ENCODE measurements at places on chromosomes 1 and 21. TPM values are rescaled to one million over a fixed set of nuclear protein-coding genes. Genes with fewer than 3 reads are reported as not detected.

DNA sequence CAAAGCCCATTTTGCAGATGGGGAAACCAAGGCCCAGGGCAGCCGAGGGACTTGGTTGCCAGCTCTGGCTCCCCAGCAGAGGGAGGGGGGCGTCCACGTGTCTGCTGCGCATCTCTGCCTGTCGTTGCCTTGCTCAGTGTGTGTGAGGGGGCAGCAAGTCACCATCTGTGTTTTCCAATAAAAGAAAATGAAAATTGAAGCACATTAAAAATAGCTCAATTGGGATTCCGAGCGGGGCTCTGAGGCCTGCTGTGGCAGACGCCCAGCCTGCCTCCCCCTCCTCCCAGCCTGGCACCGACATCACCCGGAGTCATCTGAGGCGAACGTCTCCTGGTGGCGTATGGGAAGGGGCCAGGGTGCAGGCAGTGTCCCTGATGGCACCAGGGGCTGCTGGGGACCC, 51.2 kb downstream of the EPHB2 start:
- no peak for DNase-seq

DNA sequence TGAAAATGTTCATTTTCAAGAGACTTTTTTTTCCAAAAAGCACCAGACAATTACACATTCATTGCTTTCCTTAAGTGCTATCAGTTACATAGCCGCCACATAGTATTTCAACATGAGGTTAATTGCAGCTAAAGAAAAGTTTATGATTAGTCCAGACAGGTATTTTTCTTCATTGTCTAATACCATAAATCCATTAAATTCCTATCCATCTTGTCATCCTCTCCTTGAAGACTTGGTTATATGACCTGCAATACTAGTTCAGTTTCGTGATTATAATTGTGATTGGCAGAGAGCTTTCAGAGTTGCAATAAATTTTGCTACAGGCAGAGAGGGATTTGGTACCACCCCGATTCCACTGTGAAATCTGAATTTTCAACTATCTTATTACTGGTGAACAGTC, 437.7 kb downstream of the GPATCH2 start:
- DNase-seq = no peak

- DNase-seq = no peak
Observed at GRCh38 chr1:208537198-208537597, 293.0 kb upstream of the PLXNA2 start.

DNA sequence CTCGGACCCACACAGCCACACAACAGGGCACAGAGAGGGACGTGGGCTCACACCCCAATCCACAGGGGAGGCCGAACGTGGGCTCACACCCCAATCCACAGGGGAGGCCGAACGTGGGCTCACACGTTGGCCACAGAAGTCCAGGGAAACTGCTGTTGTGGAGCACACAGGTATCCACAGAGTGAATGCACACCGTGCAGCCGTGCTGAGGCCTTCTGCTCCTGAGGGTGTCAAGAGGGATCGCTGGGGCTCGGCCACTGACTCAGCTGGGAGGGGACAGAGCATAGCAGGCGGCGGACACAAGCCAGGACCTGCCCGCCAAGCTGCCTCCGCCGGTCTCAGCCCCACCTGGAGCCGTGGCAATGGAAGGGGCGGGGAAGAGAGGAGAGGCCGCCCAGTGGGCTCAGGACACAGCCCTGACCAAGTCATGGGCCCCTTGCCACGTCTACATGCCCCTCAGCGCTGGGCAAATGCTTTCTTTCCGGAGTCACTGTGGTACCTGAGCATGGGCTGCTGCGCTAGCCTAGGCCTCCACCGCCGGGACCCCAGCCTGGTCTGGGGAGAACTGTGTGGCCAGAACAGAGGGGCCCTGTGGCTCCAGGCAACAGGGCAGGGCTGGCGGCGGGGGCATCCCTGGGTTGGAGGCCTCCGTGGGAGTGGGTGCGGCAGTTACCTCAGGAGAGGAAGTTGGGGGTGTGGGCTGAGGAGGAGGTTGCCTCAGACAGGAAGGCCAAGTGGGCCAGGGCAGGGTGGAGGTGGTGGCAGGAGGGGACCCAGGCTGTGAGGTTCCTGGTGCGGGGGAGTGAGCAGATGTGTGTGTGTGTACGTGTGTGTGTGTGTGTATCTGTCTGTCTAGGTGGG, 1.2 kb downstream of the SYTL1 start:
- peak; percentile 84 for DNase-seq

DNA sequence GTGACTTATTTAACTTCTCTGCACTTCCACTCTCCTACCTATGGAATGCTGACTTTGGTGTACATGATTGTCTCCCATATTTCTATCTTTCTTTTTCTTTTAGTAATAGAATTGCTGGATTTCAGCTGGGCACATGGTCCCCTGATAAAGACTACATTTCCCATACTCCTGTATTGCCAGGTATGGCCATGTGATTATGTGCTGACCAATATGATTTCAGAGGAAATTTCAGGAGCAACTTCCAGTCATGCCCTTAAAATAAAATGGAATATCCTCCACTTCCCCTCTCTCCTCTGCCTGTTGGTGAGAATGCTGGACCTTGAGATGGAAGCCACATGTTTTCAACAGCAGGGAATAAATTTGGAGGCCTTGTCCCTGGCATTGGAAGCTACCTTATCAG, 130.7 kb upstream of the IGSF21 start:
- no peak for DNase-seq

- DNase-seq = peak; percentile 48
Observed at GRCh38 chr1:242477944-242478343, 46.6 kb downstream of the PLD5 start.

- DNase-seq = no peak
Observed at GRCh38 chr1:60916199-60916598, 166.2 kb upstream of the NFIA start.

GRCh38 chr1:48916130-48917069, 139.7 kb upstream of the BEND5 start:
- peak; percentile 86 for DNase-seq

- DNase-seq = no peak
Observed at GRCh38 chr1:70319750-70320149, 34.8 kb downstream of the ANKRD13C start.

DNA sequence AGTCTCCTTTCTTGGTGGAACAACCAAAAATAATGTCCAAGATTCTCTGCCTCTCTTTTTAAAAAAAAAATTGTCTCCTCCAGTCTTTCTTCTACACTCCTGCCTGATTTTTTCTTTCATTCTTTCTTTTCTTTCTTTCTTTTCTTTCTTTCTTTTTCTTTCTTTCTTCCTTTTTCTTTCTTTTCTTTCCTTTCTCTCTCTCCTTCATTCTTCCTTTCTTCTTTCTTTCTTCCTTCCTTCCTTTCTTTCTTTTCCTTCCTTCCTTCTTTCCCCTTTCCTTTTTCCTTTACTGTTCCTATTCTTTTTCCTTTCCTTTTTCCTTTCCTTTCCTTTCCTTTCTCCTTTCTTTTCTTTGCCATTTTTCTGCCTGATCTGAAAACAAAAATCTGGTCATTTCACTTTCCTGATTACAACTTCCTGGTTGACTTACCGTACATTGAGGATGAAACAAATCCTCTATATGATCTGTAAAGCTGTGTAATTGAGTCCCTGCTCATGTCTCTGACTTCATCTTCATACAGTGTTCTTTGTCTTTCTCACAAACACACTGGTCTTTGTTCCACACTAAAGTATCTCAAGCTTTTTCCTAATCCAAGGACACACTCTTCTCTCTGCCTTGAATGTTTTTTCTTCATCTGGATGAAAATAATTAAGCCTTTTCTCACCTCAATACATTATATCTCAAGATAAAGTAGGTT, 6.1 kb upstream of the KRTAP23-1 start:
- no peak for DNase-seq

DNA sequence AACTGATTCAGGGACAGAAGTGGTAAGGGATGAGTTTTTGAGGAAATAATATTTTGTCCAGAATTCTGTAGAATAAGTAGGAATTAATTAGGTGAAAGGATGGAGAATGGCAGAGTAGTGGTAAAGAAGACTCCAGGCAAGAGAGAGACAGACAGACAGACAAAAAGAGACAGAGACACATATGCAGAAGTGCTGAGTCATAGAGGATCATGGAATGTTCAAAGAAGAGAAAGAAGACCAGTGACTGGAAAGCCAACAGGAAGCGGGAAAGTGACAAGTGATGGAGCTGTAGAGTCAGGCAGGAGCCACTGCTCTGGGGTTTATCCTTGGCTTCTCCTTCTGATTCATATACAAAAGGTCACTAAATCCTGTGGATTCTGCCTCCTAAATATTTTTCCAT, 85.9 kb downstream of the UROD start:
- DNase-seq = no peak

DNA sequence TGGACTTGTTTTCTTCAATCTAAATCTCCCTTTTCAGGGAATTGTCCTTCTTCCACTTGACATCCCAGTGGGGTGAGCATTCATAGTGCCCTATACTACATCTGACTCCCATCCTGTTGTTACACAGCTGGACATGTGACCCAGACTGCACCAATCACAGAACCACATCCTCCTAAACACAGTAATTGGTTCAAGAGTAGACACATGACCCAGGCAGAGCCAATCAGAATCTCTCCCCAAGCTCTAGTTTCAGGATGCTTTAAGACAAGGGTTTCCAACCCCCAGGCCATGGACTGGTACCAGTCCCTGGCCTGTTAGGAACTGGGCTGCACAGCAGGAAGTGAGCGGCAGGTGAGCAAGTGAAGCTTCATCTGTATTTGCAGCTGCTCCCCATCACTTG, 5.6 kb upstream of the DDOST start:
- DNase-seq = no peak

DNA sequence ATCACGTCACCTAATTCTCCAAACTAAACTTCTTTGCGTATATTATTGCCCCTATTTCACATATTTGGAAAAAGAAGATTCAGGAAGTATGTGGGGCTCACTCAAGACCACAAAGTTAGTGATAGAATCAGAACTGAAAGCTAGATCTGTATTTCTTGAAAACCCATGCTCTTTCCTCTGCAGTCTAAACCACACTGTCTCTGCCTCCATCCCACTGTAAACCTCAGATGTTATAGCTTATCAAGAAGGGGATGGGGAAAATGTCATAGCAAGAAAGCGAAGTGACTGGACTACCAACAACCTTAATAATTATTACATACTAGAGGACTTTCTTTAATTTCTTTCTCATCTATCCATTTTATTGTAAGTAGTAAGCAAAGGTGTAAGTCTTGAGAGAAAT, 257.7 kb upstream of the SGIP1 start:
- no peak for DNase-seq

DNA sequence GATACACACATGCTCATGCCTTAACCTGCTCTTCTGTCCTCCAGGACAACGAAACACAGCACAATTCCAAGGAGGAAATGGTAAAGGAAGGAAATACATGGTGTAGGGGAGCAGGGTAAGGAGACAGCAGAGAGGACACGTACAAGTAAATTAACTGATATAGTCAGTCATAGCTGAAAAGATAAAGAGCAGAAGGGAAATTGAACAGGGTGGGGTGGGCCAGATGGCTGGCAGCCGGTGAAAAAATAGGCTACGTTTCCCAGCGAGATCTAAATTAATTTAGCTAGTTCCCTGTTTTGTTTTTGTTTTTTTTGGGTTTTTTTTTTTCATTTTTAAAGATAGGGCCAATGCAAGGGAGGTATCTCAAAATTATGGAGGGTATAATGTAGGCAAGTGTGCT, 109.2 kb downstream of the FAM78B start:
- no peak for DNase-seq

GRCh38 chr21:35072960-35073359, 23.9 kb upstream of the RUNX1 start:
- no peak for DNase-seq

DNA sequence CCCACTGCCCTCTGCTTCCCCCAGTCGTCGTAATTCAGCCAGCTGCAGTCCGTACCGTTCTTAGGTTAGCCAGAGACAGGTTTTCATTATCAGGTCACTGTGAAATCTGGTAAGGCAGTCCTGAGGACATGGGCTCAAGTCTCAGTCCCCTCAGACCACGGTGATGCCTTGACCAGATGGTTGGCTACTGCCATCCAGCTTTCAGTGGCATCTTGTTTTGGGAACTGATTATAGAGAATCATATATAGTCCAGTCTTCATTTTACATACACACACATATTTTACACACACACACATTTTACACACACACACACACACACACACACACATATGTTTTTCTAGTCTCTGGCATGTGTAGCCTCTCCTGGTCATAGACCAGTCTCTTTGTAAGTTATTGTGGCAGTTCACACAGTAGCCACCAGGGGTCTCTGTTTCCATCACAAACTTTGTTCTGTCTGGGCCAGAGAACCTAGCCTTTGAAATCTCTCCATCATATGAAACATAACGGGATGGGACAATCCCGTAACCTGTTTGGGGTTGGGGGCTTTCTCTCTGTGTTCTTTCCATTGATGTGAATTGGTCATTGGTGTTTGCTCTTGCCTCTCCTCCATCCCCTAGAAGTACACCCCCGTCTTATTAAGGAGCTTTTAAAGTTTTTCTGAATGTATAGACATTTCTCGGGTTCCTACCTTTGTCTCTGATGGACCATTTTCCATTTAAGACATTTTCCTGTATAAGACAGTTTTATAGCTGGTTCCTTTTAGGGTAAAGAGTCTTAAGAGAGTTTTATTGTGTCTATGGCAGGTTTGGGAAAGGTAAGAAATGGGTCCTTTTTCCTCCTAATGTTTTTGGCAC, 8.4 kb upstream of the IKBKE start:
- DNase-seq = peak; percentile 81

GRCh38 chr1:1200876-1201810, 5.2 kb downstream of the TNFRSF18 start:
- DNase-seq = no peak

DNA sequence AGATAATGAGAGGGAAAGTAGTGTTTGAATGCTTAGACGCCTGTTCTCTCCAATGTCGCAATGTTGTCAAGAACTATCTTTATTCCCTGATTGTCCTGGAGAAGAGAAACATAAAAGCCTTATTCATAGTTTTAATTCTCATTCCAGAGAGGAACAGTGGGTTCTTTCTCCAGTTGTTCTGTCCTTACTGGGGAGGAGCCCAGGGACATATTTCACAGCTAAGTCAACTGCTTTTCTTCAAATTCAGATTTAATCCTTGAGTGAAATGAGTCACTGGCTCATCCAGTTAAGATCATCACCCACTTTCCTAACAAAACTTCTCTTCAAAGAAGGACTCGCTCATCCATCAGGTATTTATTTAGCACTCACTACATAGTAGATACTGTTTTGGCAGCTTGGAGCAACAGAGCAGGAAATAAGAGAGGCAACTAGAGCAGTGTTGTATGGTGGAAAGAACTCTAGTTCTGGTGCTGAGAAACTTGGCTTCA, 365.7 kb upstream of the USP24 start:
- no peak for DNase-seq

- no peak for DNase-seq
Observed at GRCh38 chr1:162709870-162710269, 77.6 kb downstream of the DDR2 start.

S100A14 gene
- 75.9 TPM for total RNA-seq

ESPN gene
- total RNA-seq = 14.2 TPM

NMNAT2 gene
- total RNA-seq = 2.0 TPM

PLA2G2C gene
- 0.31 TPM for total RNA-seq

SPATA1 gene
- 2.5 TPM for total RNA-seq

DNALI1 gene
- total RNA-seq = 34.8 TPM

NBPF4 gene
- not detected for total RNA-seq

S100A7A gene
- total RNA-seq = not detected

COL11A1 gene
- 0.35 TPM for total RNA-seq

FHAD1 gene
- 4.2 TPM for total RNA-seq

SPRR1B gene
- total RNA-seq = not detected

SDC3 gene
- total RNA-seq = 58.7 TPM

FCRL5 gene
- 10.3 TPM for total RNA-seq

ALPL gene
- total RNA-seq = 8.4 TPM

PLA2G2D gene
- total RNA-seq = 1.1 TPM

HYI gene
- 50.5 TPM for total RNA-seq

Measured in kidney (tissue), 22 donors.